ENCODE measurements at places on chromosomes 7 and 10.
A peak's percentile ranks its signal among the peaks of the same experiment; 100 is the strongest.

- DNase-seq: no peak
These were observed 121.4 kb upstream of the MKI67 start for GRCh38 chr10:128247576-128247975.

DNA sequence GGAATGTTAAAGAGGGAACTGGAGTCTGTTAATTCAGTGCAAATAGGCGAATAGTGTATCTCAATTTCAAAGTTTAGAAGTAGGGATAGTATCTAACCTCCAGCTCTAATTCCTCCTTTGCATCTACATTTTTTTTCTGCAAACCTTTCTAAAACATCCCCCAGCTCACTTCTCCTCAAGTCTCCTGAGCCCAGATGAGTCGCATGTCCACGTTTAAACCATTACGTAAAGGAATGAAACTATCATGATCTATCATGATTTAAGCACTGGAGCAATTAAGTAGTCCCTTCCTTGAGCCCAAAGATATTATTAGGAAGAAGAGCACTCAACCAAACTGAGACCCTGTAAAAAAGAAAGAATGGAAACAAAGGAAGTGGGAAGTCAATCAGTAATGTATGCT is 29.9 kb downstream of the GPR22 start:
- DNase-seq: no peak

GRCh38 chr10:33790521-33791271 is 456.2 kb upstream of the NRP1 start:
- DNase-seq: no peak

DNA sequence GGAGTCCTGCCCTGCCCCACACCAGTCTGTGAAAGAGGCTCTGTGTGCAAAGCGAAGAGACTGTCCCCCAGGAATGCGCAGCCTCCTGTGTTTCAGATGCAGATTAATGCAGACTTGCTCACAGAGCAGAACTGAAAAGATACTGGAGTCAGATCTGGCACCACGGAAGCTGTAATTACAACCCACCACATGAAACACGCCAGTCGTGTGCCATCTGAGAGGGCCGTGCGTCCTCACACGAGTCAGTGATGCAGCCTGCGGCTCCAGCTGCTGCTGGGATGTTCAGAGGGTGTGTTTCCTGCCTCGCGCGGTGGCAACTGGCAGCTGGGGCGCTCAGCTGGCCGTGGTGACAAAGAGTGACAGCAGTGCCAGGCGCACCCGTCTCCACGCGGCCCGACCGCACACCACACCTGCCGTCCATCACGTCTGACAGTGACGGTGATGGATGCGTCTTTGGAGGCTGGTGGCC is 50.0 kb downstream of the NKX6-2 start:
- no peak for DNase-seq

- no peak for DNase-seq
These were observed 17.8 kb upstream of the ZKSCAN1 start for GRCh38 chr7:99997545-99998137.

DNA sequence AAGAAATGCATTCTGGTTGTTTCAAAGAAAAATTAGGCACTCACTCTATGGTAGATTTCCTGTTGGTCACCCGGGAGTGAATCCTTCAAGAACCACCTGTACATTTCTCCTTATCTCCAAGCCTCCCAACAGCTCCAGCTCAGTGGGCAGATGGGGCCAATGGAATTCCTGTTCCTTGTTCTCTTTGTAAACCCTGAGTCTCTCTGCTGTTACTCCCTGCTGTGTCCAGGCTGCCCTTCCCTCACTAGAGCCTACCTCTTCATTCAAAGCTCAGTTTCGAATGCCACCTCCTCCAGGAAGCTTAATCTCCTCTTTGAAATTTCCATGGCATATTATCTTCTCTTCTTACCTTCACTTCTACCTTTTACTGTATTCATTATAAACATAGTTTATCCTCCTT is 3.5 kb upstream of the BMPER start:
- no peak for DNase-seq

DNA sequence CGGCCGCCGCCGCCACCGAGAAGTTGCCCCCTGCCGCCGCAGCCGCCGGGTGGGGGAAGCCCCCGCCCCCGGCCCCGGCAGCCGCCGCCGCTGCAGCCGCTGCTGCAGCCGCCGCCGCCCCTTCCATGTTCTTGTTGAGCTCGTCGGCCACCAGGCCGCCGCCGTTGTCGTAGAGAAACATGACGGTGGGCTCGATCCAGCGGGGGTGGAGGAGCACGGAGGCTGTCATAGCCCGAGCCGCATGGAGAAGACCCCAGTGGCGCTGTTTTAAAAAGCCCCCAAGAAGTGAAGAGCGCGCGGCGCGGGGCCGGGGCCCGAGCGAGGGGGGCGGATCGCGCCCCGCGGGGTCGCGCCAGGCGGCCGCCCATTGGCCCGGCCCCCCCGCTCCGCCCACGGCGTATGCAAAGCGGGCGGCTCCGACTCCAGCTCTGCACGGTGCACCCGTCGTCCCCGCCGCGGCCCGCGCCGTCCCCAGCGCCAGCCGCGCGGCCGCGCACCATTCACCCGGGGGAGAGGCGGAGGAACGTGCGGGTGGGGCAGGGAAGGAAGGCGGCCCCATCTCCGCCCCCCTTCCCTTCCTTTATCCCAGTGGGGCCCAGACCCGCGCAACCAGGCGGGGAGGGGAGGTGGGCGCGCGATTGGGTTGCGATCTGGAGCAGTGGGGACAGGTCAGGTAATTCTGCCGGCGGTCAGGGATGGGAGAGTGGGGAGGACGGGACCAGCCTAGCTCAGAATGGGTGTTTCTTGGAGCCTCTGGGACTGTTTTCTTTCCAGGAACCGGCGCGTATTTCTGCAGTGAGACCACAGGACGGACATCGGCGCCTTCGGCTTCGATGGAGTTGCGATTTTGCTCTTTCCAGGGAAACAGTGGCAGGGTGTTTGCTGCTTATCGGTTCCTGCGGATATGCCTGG is at the start of gene HOXA13:
Gene HOXA13, minus strand, starts transcription at position 243 of the 912 bp plus-strand sequence. Its CDS starts 14 bp downstream, at position 229.
- no peak for DNase-seq

DNA sequence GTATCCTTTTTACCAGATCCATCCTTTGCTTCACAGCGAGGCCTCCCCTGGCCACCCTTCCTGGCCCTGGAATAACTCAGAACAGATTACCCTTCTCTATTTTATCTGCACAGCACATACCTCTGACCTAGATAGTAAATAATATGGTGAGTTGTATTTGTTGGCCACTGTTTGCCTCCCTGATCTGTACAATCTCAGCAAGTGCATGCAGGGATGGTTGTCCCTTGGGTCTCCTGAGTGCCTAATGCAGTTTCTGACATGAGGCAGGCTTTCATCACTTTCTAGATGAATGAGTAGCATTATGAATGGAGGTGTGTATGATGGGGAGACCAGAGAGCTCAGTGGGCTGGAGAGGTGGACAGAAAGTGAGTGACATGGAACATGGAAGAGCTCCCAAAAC is 525.1 kb upstream of the IGFBP3 start:
- DNase-seq: no peak

GRCh38 chr10:133293810-133294119 is 14.9 kb downstream of the TUBGCP2 start:
- no peak for DNase-seq

- no peak for DNase-seq
These were observed 160.3 kb upstream of the SEMA3A start for GRCh38 chr7:84354866-84355265.

- DNase-seq: no peak
These were observed 152.0 kb downstream of the MACC1 start for GRCh38 chr7:20064974-20065862.

GRCh38 chr10:100705139-100705538 is 40.2 kb upstream of the PAX2 start:
- DNase-seq: no peak

GRCh38 chr10:27190508-27190907 is 35.4 kb downstream of the MASTL start:
- DNase-seq: no peak

DNA sequence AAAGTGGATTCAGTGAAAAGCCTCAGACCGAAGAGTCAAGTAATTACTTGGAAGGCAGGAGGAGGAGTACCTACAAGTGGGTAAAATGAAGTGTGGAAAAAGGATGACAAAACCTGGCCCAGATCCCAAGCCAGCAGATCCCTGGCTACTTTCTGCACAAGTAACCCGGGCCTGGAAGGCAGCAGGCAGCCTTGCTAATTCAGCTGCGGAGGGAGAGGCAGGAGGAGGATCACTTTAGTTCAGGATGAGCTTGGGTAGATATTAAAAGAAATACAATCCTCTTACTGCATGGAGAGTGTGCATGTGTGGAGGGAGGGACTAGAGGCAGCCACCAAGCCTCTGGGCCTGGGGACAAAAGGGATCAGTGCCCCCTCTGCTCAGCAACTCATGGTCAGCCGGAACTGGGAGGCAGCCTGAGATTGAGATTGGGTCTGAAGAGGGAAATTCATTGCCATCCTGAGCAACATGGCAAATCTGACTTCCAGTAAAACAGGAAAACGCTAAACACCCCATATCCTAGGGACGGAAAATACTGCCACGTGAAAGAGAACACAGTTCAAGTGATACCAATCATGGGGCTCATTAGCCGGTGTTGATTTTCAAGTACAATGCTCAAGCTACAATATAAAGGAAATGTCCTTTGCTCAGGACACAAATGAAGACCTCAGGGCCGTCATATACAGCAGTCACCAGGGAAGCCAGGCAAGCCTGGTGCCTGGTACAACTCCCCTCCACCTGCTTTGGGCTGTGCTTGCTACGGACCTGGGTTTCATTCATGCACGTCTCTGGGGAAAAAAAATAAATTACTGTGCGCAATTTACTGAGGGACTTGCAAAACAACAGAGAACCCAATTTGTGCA is 1.3 kb downstream of the AMPH start:
- no peak for DNase-seq

DNA sequence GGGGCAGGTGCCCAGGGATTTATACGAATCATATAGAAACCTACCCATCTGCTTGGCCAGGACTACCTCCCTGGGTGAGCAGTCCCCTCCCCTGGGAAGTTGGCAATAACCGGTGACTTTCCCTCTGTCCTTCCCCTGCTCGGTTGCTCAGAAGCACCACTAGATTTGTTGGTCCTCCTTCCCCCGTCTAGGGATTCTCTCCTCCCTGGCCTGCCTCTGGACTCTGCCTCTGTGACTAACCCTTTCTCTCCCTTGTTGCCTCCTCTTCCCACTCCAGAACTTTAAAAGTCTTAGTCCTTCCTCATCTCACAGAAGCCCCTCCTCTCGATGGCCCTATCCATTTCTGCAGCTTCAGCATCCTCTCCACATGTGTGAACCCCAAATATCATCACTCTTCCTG is 9.8 kb downstream of the CALHM3 start:
- no peak for DNase-seq

GRCh38 chr7:96727534-96728088 is 18.0 kb upstream of the SEM1 start:
- no peak for DNase-seq

GRCh38 chr7:144384071-144384470 is 19.4 kb downstream of the NOBOX start:
- no peak for DNase-seq

DNA sequence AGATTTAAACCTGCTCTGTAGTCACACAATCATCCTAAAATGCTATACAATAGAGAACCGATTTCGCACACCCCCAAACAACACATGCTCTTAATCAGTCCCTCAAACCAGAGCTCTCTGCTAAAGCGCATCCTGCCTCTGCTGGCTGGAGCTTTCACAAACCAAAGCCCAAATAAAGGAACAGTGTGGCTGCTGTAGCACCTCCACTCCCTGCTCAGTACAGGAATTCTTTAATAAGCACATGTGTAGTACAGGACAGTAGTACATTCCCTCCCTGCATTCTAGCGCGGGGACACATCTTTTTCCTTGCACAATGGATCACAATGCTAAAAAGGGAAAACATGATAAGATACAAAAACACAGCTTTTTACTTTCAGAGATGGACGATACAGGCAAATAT is 684.6 kb downstream of the MAGI2 start:
- DNase-seq: no peak

GRCh38 chr10:132535065-132535651 is 2.4 kb upstream of the INPP5A start:
- DNase-seq: no peak

GRCh38 chr10:86443069-86443468 is 76.5 kb upstream of the GRID1 start:
- DNase-seq: no peak

- peak; percentile 75 for DNase-seq
These were observed 177.1 kb upstream of the SVIL start for GRCh38 chr10:29811751-29812427.

- no peak for DNase-seq
These were observed 43.5 kb downstream of the NHLRC2 start for GRCh38 chr10:113897693-113898618.

DNA sequence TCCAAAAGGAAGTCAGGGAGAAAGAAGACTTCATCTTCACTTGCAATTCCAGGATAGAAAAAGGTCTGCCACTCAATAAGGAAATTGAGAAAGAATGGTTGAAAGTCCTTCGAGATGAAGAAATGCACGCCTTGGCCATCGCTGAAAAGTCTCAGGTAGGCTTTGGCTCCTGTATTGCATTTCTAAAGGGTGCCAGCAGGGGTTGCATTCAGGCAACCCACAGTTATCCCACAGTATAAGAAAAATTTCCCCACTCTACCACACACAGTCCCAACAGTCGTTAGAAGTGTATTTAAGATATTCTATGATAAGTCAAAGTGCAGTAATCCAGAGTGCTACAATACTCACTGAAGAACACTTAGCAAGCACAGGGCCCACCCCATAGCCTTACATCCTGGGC is 93.4 kb upstream of the FGL2 start:
- no peak for DNase-seq

DNA sequence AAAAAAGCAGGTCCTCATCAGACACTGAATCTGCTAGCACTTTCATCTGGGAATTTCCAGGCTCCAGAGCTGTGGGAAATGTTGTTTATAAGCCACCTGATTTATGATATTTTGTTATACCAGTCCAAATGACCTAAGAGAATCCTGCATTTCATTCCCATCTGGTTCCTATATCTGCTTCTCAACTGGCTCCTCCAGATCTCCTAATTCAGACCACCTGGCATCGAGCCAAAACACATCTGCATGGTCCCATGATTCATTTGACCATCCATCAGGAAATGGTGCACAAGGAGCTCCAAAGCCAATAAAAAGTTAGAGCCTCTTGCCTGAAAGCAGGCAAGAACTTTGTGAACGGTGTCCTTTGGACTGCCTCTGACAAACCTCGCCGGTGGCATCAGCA is 108.9 kb downstream of the IPMK start:
- DNase-seq: no peak

DNA sequence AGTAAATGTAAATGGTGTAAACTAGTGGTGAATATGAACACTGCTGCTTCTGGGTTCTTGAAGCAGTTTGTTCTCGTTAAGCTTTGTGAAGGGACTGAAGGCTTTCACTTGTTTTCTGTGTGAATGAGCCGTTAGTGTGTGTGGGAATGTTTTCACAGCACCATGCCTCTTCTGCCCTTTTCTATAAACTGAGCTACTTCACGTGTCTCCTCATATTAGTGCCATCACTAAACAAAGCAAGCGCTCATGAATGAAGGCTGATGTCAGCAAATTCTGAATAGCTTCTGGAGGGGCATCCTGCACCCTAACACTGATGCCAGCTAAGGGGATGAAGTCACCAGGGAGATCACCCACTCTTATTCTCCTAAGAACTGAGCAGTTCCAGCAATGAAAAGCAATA is 205.6 kb upstream of the ETV1 start:
- DNase-seq: no peak
